Heart right ventricle (tissue), 16 donors: ENCODE measurements at places on chromosomes 5 and 9. TPM values are rescaled to one million over a fixed set of nuclear protein-coding genes. Genes with fewer than 3 reads are reported as not detected.
A peak's percentile ranks its signal among the peaks of the same experiment; 100 is the strongest.

Gene HAVCR2
- total RNA-seq: 1.8 TPM

DNA sequence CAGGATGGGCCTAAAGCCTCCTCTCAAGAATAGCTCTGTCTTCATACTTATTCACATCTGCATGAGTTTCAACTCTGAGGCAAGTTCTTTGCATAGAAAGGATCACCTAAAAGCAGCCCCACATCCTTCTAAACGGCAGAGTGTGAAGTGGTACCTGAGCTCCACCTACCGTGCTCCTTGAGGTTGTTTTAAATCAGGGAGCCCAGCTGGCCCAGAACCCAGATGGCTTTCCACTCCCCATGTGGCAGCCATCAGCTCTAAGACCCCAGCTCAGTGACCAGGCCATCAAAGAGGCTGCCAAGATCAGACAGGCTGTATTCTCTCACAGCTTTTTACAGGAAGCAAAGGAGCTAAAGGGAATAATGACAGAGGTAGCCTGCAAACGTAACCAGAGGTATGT, 299.3 kb downstream of the RASEF start:
- H3K4me3 ChIP-seq: no peak overlapping the region
- H3K4me1 ChIP-seq: no peaks in the 10 kb centered on the region
- no peak for DNase-seq

Gene FOXD4L4
- not detected for total RNA-seq

Gene CDH18
- total RNA-seq: not detected

- H3K27ac ChIP-seq: no peak overlapping the region
- H3K27me3 ChIP-seq: no peaks in the 10 kb centered on the region
- peaks cover 4% of the 10 kb centered on the region for H3K4me1 ChIP-seq
- DNase-seq: no peak
- H3K36me3 ChIP-seq: no peaks in the 10 kb centered on the region
Measured at GRCh38 chr9:98318041-98318790, 62.8 kb upstream of the TBC1D2 start.

DNA sequence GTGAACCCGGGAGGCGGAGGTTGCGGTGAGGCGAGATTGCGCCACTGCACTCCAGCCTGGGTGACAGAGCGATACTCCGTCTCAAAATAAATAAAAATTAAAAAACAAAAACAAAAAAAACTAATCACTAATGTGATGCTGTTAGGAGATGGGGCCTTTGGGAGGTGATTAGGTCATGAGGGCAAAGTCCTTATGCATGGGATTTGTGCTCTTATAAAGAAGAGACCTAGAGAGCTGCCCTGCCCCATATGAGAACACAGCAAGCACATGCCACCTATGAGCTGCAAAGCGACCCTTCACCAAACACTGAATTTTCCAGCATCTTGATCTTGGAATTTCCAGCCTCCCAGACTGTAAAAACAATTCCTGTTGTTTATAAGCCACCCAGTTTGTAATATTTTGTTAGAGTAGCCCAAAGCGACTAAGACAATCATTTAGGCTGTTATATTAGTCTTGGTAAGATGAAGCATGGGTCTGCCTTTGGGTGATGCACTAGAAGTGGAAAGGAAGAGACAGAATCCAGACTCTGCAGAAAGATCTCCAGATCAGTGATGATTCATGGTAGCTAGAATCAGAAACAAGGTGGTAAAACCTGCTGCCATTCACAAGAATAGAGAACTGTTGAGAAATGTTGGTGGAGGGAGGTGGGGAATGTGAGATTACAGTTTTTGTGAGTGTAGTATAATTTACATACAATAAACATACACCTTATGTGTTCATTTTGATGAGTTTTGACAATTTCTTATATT, 26.2 kb downstream of the GPR21 start:
- no peak for DNase-seq
- peaks cover 26% of the 10 kb centered on the region for H3K36me3 ChIP-seq
- H3K4me1 ChIP-seq: peaks cover 6% of the 10 kb centered on the region
- H3K4me3 ChIP-seq: no peak overlapping the region
- no peak overlapping the region for H3K27ac ChIP-seq

Gene MAMDC4
- total RNA-seq: 4.5 TPM

Gene SPATA31D4
- total RNA-seq: not detected

Gene KCNV2
- total RNA-seq: not detected

DNA sequence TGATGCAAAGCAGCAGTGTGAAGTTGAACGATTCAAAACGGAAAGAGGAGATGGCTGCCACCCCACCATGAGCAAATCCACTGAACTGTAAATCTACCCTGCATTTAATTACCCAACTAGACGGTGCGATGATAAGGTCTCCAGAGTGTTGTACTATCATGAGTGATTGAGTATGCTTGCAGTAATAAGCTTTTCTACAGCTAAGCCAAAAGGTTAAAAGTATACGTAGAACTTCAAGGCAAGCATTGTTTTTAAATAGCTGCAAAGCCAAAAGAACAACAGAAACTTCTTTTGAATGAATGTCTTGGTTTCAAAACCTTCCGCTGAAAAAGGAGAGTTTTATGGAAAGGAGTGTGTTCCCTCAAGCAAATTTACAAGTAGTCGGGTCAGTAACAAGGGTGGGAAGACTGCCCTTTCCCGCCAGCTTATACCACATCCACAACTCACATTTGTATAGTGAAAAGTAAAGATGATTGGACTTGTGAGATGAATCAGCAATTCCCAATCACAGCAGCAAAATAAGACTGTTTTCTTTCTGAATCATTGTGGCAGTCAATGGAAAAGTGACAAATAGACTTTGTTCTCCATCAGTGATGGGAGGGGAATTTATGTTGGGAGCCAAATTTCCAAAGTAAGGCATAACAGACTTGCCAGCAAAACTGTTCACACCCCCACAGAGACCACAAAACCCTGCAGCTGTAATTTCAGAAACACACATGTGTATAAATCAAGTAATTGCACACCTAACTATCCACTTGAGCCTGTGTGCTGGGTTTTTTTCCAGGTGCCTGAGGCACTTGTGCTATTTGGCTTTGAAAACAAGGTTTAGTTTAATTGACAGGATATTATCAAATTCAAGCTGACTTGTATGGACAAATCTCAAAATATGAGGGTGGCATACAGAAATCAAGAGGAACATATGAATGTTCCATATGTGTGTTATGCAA, 407.7 kb upstream of the GRAMD2B start:
- peak overlapping the region; percentile 60 for H3K27ac ChIP-seq
- no peaks in the 10 kb centered on the region for H3K27me3 ChIP-seq
- H3K4me1 ChIP-seq: no peaks in the 10 kb centered on the region
- no peak for DNase-seq
- no peaks in the 10 kb centered on the region for H3K36me3 ChIP-seq

GRCh38 chr9:92767066-92768054, 2.7 kb upstream of the BICD2 start:
- H3K4me1 ChIP-seq: peaks cover 52% of the 10 kb centered on the region
- no peak for DNase-seq
- H3K36me3 ChIP-seq: no peaks in the 10 kb centered on the region
- no peaks in the 10 kb centered on the region for H3K27me3 ChIP-seq
- no peak overlapping the region for H3K27ac ChIP-seq

Gene C5orf52
- total RNA-seq: not detected

Gene SH2D3C
- total RNA-seq: 25.0 TPM

- H3K36me3 ChIP-seq: no peaks in the 10 kb centered on the region
- no peak overlapping the region for H3K27ac ChIP-seq
- H3K27me3 ChIP-seq: no peaks in the 10 kb centered on the region
- no peak overlapping the region for H3K4me3 ChIP-seq
- no peak for DNase-seq
Measured at GRCh38 chr5:106292654-106293053, 1378.1 kb downstream of the EFNA5 start.

- DNase-seq: peak; percentile 59
- peaks cover 21% of the 10 kb centered on the region for H3K4me1 ChIP-seq
- H3K36me3 ChIP-seq: no peaks in the 10 kb centered on the region
Measured at GRCh38 chr9:88534456-88535225, at the start of gene NXNL2. TSS of gene NXNL2 (plus strand) at chr9:88535178. CDS start at chr9:88535435, 257 bp downstream.

GRCh38 chr9:133071484-133072150, 9.8 kb downstream of the CEL start:
- no peaks in the 10 kb centered on the region for H3K27me3 ChIP-seq
- H3K4me3 ChIP-seq: no peak overlapping the region
- H3K36me3 ChIP-seq: no peaks in the 10 kb centered on the region
- H3K4me1 ChIP-seq: no peaks in the 10 kb centered on the region
- no peak overlapping the region for H3K27ac ChIP-seq

GRCh38 chr9:122382901-122383850, 12.4 kb downstream of the PTGS1 start:
- H3K36me3 ChIP-seq: no peaks in the 10 kb centered on the region
- H3K4me1 ChIP-seq: no peaks in the 10 kb centered on the region
- H3K27ac ChIP-seq: no peak overlapping the region
- no peak overlapping the region for H3K4me3 ChIP-seq
- H3K27me3 ChIP-seq: no peaks in the 10 kb centered on the region

Gene GPX8
- 13.5 TPM for total RNA-seq

DNA sequence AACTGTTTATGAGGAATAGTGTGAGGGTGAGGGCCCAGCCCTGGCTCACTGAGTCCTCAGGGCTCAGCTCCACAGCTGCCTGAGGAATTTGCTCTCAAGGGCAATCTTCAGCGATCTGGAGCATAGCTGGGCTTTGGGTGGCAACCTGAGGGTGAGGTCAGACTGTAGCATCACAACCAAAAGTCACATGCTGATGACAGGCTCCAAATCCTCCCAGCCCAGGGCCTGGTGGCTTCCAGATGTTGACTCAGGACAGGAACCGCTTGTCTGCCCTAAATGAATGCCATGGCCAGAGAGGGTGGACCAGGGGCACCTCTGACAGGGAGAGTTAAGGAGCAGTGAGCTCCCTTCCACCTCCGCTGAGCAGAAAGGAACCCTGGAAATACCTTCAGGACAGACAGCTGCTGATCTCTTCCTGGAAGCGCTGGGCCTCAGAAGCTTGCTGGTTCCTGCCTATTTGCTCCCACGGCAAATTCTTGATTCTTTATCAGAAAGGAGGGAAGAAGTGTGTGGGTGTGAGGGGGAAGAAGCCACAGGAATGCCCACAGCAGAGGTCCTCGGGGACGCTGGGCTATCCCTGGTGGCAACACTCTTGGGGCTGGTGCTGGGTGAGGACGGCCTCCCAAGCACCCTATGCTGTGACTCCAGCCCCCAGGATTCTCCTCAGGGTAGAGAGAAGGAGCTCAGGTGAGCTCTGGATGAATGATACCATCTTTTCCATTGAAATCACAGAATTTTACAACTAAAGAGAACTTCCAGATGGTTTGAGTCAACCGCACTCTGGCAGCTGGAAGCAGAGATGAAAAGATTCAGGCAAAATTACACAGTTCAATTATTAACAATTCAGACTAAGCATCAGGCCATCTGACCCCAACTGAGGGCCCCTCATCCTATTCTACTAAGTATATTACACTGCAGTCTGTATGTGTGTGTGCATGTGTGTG, 13.8 kb upstream of the CTSL start:
- H3K27me3 ChIP-seq: no peaks in the 10 kb centered on the region
- DNase-seq: no peak
- H3K4me1 ChIP-seq: peaks cover 11% of the 10 kb centered on the region
- H3K36me3 ChIP-seq: no peaks in the 10 kb centered on the region

Gene GGTA1
- total RNA-seq: 41.1 TPM

Gene FAT2
- 0.03 TPM for total RNA-seq

DNA sequence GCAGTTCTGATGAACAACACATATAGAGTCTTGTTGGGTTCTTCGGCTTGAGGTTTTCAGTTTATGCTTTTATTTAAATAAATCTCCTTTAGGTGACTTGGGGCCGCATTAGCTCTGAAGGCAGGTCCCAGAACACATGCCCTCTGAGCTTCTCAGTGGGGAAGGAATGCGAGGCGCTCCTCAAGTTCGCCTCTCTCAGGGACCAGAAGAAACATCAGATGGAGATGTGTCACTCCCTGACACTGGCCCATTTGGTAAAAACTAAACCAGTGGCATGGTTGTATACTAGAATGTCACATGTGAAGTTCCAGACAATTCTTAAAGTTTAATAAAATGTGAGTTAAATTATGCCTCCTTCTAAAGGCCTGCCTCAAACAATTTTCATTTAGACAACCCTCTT, 1.9 kb downstream of the MACROH2A1 start:
- no peaks in the 10 kb centered on the region for H3K27me3 ChIP-seq
- no peak for DNase-seq
- no peaks in the 10 kb centered on the region for H3K36me3 ChIP-seq
- H3K27ac ChIP-seq: peak overlapping the region; percentile 36

DNA sequence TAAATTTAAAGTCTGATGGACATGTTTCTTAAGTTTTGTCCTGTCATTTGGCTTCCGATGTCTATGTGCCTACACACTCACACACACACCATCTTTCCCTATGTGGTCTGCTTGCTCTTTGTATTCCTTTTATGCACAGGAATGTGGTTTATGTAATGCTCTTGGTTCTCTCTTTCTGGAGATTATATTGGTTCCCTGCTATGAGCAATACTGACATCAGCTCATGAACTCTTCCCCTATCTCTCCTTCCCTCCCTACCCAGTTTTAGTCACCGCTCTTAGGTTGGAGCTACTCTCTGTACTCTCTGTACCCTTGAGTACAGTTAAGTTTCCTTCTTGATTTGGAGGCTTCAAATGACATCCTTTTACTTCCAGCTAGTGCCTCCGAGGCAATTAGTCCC, 77.9 kb upstream of the MVB12B start:
- no peaks in the 10 kb centered on the region for H3K4me1 ChIP-seq
- H3K4me3 ChIP-seq: no peak overlapping the region
- no peaks in the 10 kb centered on the region for H3K36me3 ChIP-seq
- DNase-seq: no peak
- no peak overlapping the region for H3K27ac ChIP-seq

Gene IL13
- not detected for total RNA-seq

DNA sequence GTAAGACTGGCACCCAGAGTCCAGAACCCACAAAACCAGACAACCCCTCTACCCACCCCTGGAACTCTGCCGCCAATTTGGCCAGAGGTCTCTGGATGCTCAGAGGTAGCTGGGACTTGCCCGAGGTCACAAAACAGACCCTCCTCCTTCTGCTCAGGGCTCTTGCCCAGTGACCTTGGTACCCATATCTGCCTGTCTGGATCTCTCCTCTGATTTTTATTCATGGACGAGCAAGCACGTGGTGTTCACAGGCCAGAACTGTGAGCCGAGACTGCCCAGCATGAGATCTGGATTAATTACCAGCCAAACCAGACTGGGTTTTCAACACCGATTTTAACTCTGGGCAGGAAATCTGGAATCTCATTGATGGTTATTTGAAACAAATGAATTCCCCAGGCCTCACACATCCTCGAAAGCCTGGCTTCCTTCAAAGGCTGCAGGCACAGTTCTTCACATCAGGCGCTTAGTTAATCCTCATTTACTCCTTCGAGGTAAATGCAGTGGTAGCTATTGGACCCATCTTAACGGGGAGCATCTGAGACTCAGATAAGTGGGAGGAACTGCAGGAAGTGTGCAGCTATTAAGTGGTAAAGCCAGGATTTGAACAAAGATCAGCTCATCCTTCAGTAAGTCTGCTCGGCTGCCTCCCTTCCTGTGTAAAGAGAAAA, 21.4 kb downstream of the COL27A1 start:
- H3K27me3 ChIP-seq: no peaks in the 10 kb centered on the region
- no peak overlapping the region for H3K4me3 ChIP-seq
- no peak for DNase-seq
- peaks cover 80% of the 10 kb centered on the region for H3K4me1 ChIP-seq
